NCI-H1436 treated with DMSO at 0.1 percent for 48 hours (cell line): ENCODE measurements at places on chromosomes 13 and 19.
A peak's percentile ranks its signal among the peaks of the same experiment; 100 is the strongest.

GRCh38 chr13:24160458-24161009, at the start of gene SPATA13:
Gene SPATA13, plus strand, starts transcription at chr13:24160720. Its CDS starts 62,210 bp downstream, at chr13:24222930.
- peak; percentile 12 for DNase-seq

DNA sequence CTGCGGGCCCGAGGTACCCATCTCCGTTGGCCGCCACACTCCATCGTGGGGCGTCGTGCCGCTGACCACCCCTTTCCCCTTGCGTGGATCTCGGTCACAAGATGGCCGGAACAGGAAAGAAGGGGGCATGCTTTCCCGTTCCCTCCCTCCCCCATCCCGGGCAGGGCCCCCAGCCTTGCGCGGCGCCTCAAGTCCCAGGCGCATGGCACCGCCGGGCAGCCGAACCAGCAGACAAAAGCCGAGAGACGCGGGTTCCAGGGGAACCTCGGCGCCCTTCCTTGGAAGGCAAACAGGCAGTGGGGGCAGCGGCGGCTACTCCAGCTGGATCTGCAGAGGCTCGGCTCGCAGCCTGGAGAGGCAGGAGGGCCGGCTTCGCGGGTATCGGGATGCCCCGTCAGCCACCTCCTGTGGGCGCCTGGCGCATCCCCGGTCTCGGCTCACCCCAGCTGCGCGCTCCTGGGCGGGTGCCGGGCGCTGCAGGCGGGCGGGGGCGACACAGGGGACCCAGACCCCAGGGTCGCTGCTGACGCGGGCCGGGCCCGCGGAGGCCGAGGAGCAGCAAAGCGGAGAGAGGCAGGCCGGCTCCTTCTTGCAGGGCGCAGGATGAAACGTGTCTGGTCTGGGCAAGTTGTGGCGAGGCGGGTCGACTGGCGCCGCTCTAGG, 439 bp downstream of the DZIP1 start:
- DNase-seq = no peak

GRCh38 chr19:46841458-46842083, 9.1 kb downstream of the AP2S1 start:
- DNase-seq = no peak

DNA sequence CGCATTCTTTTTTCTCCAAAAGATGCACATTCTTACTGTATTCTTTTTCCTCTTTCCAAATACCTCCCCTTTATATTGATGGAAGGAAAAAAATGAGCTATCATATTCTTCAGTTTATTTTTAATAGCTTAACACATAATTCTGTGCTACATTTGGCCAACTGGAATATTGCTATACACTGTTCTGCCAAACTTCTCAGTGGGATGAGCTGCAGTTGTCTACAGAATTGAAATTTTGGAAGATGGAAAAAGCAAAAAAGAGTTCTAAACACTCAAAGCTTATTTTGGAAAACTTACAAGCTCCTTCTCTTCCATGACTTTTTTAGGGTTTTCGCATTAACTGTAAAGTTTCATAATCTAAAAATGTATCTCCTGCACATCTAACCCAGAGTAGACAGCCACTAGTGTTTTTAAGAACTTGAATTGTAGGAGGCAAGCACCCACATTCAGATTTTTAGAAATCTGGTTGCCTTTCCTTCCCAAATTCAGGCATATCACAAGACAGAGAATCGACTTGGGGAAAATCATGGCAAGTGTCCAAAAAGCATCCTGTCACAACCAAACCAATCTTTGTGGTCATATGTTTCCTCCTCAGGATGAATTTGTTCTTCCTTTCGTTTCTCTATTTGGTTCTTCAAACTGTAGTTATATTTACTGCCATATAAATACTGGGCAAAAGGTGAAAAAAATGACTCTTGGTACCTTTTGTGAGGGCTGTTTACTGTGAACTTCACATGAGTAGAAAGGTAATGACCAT, 111.4 kb upstream of the FRY start:
- DNase-seq = no peak

DNA sequence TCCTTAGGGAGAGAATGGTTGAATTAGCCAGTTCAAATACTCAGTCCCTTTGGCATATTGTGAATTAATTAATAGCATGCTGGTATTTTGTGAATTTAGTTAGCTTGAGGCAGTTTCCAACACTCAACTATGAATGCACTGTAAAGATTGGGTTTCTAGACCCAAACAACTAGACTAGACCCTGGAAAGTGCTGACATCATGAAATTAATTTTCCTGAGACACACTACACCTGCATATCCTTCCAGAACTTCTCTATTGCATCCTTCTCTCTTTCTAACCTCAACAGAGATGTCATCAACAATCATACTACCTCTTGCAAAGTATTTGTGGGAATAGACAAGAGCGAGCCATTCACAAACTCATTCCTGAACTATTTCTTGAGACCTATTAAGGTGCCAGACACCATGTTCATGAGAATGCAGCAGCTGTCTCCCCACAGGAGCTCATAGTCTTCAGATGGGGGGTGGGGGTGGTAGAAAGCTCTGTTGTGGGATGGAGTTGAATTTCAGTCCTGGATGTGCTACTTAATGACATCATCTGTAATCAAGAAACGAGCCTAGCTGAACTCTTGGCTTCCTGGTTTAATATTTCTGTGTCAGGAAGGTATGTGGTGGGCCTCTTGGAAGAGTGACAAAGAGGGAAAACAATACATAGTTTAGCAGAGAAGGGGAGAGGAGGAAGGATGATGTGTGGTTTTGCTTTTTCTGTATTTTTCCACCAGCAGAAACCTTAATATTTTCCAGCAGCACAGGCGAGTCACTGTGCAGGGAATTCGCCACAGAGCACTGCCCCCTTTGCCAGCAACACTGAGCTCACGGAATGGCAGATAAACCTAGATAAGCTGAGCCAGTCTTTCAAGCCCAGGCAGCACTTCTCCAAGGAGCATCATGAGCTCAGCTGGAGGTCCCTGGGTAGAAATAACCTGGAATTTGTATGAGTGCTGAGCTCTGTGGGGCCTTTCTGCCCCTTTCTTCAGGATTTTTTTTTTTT, 53.1 kb upstream of the CYSLTR2 start:
- DNase-seq = no peak

- no peak for DNase-seq
Observed at GRCh38 chr19:45276284-45276687, 25.2 kb downstream of the MARK4 start.
